NCI-H1436 (cell line): ENCODE measurements at places on chromosomes 5 and 9.
A peak's percentile ranks its signal among the peaks of the same experiment; 100 is the strongest.

DNA sequence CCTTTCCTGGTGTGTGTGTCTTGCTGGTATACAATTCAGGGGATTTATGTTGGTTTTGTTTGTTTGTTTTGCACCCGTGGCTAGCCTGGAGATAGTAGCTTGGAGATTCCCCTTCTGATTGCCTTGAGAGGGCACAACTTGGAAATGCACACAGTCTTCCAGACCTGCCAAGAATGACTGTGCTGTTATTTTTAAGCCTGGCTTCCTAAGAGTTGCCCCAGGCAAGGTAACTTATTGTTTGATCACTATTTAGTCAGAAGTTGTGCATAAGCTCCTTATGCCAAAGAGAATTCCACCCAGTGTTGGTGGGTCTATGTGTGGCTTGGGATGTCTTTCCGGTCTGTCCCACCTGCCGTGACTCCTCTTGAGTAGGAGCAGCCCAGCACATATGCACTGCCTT, 421.9 kb upstream of the KCNN2 start:
- no peak for DNase-seq

DNA sequence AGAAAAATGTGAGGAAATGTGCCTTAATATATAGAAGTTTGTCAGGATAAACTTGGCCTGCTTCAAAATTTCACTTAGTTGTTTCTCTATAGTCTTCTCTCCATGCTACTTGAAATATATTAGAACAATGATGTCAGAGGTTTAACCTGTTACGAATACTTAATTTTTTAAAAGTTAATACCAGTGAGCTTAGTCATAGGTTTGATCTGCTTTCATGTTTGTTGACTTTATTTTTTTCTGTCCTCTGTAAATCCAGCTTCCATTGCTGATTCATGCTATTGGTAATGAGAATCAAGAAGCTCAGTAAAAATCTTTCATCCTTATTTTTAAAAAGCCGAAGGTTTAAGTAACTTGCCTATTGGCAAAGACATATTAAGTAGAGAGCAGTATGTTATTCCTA, 27.9 kb downstream of the BDP1 start:
- no peak for DNase-seq

- DNase-seq = no peak
Observed at GRCh38 chr5:159638954-159639559, 277.2 kb upstream of the ADRA1B start.

DNA sequence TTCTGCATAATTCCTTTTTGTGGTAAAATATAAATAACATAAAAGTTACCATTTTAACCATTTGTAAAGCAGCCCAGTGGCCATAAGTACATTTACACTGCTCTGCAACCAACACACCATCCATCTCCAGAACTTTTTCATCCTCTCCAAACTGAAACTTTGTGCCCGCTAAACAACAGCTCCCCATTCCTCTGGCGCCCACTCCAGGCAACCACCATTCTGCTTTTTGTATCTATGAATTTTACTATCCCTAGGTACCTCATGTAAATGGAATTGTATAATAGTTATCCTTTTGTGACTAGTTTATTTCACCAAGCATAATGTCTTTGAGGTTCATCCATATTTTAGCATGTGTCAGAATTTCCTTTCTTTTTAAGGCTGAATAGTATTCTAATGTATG, 141.1 kb downstream of the DMXL1 start:
- no peak for DNase-seq

DNA sequence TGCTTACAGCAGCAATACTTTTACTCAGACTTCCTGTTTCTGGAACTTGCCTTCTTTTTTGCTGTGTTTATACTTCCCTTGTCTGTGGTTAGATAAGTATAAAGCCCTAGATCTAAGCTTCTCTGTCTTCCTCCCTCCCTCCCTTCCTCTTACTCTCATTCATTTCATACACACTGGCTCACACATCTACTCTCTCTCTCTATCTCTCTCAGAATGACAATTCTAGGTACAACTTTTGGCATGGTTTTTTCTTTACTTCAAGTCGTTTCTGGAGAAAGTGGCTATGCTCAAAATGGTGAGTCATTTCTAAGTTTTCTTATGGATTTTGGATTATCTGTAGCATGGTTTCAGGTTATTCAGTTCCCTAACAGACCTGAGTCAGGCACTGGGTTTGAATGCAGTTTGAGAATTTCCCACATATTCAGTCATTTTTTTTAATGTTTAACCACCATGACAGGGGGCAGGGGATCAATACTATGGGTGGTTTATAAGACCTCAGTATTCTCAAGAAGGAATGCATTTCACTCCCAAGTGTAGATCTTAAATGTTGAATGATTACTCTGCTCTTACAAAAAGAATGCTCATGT, at the start of gene IL7R:
TSS of gene IL7R (plus strand) at position 127 of the 587 bp plus-strand sequence. CDS start at position 214, 87 bp downstream.
- no peak for DNase-seq

DNA sequence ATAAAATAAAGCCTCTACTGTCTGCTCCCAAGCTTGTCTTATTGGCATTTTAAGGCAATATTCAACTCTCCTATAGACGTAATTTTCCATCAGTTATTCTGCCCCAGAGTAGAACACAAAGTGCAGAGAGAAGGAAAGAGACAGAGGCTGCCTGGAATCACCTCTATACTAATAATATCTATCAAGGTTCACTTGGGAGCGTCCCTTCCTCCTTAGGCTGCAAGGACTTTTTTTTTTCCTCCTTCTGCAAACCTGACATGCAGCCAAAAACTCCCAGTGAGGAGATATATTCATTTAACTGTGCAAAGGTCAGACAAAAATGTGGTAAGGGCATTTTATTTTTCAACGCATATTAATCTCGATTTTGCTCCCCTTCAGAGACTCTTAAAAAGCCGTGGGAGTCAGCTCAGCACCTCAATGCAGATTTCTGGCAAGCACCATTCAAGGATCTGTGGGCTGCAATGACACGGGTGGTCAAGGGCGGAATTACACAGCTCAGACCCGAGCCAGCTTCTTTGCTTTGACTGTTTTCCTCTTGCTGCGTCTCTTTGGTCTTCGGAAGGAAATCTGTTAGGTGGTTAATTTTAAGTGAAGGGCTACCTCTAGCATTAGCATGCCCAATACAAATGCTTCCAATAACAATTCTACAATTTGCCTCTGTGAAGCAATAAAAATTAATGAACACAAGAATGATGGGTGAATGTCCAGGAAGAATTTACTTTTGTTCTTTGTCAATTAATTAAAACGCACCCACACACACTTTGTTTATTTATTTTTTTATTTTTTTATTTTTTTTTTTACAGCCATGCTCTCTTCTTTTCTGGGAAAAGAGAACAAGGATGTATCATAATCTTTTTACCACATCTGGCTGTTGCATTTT, 587.7 kb upstream of the GRAMD2B start:
- DNase-seq = no peak

DNA sequence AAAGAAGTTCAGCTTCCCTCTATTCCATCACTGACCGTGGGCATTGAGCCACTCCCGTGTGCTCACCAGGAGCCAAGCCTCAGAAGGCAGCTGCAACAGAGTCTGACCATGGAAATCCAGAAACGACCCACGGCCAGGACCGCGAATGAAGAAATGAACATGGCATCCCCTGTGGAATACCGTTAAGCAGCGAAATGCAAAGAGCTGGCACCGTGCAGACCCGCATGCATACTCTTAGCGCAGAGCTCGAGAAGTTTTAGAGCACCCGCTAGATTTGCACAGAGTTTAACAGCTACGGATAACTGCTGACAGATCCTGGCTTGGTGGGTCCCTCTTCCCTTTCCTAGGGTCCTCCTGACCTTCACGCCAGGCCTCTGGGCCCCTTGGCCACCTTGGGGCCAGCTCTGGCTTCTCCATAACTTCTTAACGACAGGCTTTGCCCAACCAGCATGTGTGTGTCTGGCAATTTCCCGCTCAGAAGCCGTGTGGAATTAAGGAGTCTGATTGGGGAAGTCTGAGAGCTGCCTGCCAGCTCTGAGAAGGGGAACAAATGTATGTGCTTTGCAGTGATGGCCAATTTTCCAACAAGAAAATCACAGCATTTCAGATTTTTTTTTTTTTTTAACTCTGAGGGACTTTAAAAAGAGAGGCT, 75.3 kb upstream of the COL5A1 start:
- no peak for DNase-seq

DNA sequence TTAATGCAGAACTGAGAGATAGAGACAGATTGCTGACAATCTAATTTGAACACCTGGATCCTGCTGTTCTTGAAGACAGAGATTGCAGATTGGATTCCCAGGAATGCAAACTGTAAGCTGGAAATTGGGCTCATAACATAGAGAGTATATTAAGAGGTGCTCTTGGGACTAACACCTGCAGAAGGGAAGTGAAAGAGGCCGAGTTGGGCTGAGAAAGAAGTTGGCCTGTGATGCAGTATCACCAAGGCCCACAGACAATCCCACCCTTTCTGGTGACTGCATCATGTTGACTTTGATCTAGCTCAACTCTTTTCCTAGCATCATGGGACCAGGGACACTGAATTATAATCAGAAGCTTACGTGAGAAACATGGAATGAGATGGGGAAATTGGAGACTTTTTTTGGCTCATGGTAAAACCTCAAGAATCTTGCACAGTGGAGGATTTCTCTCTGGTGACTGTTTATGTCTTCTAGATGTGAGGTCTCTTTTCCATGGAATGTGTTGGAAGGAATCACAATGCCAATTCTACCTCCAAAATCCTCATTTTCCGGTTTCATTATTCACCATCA, 36.5 kb upstream of the NUDT12 start:
- DNase-seq = no peak

DNA sequence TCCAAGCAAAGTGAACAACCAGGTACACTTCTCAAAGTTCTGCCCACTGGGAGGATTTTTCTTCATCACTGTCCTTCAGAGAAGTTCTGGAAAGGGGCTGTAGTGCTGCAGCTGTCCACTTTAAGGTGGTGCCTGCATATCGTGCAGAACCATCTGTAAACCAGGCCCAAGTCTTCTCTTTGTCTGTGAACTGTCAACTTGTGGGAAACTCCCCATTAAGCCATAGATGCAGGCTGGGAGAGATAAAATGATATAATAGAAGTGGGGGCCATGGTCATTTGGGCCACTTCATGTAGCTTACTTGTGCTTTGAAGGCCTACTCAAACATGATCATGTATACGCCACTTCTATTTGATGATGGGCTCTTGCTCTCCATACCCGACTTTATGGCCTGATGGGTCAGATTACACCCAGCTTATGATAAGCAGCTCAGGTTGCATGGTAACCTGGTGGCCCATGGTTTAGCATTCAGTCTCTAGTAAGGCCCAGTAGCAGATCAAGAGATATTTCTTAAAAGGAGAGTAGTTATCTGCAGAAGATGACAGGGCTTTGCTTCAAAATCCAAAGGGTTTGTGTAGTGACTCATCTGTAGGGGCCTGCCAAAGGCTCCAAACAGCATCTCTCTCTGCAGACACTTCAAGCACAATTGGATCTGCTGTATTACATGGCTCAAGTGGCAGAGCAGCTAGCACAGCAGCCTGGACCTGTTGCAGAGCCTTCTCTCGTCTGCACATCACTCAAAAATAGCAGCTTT, 15.7 kb upstream of the BTF3 start:
- peak; percentile 4 for DNase-seq

- no peak for DNase-seq
Observed at GRCh38 chr9:109934136-109934856, 154.3 kb downstream of the PALM2AKAP2 start.

GRCh38 chr9:133375116-133375723, 640 bp downstream of the SURF4 start:
- no peak for DNase-seq

DNA sequence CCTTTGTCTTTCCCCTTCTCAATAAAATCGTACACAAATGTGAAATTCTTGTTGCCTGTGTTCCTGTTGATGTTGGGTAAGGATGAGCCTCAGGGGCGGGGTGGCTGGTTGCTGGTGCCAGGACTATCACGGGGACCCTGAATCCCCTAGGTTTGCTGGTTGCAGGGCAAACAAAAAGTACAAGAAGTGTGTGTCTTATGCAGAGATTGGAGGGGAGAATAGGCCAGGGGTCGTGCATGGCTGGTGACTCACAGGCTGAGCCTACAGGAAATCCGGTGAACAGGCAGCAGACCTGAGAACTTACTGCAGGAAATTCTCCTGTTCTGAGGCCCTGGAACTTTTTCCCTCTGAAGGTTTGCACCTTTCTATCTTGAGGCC, 5.5 kb downstream of the ANXA2R start:
- DNase-seq = no peak
